IMR-90 (cell line): ENCODE measurements at places on chromosomes 7 and 10. TPM values are rescaled to one million over a fixed set of nuclear protein-coding genes. Genes with fewer than 3 reads are reported as not detected.
A peak's percentile ranks its signal among the peaks of the same experiment; 100 is the strongest.

DNA sequence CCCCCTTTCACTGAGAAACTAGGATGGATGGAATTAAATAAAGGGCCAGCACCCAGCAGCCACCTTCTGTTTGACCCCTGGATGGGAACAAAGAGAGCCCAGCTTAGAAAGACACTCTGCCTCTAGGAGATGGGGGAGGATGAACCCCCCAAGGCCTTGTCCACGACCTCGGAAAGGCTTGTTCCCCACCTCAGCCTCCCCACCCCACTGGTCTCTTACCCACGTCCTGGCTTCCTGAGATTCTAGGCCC lies 9.7 kb downstream of the ITPRIP start:
- no peaks in the 10 kb centered on the region for H3K27me3 ChIP-seq
- H3K4me1 ChIP-seq = peaks cover 58% of the 10 kb centered on the region

GCC1 gene
- polyA plus RNA-seq = 5.2 and 6.1 TPM in 2 replicates

ZNF736 gene
- polyA plus RNA-seq = 1.3 and 1.9 TPM in 2 replicates

GSTO2 gene
- 1.1 and 1.4 TPM in 2 replicates for polyA plus RNA-seq

- no peak for DNase-seq
- H3K27ac ChIP-seq = peak overlapping the region; percentile 80
- peaks cover 3% of the 10 kb centered on the region; the same call in 1 of the 2 replicates for H3K27me3 ChIP-seq
- peak overlapping the region; percentile 61 for H3K4me3 ChIP-seq
Measured at GRCh38 chr10:19815036-19815730, 1.0 kb upstream of the PLXDC2 start.

GRCh38 chr7:21361413-21362125 lies 66.3 kb upstream of the SP4 start:
- no peaks in the 10 kb centered on the region for H3K4me1 ChIP-seq
- no peak for DNase-seq
- no peaks in the 10 kb centered on the region for H3K27me3 ChIP-seq
- H3K4me3 ChIP-seq = no peak overlapping the region
- H3K36me3 ChIP-seq = no peaks in the 10 kb centered on the region

KLF14 gene
- 0.05 and 0.07 TPM in 2 replicates for polyA plus RNA-seq

PNLIPRP3 gene
- not detected in 2 replicates for polyA plus RNA-seq

VSTM4 gene
- polyA plus RNA-seq = 2.1 and 2.4 TPM in 2 replicates

DNA sequence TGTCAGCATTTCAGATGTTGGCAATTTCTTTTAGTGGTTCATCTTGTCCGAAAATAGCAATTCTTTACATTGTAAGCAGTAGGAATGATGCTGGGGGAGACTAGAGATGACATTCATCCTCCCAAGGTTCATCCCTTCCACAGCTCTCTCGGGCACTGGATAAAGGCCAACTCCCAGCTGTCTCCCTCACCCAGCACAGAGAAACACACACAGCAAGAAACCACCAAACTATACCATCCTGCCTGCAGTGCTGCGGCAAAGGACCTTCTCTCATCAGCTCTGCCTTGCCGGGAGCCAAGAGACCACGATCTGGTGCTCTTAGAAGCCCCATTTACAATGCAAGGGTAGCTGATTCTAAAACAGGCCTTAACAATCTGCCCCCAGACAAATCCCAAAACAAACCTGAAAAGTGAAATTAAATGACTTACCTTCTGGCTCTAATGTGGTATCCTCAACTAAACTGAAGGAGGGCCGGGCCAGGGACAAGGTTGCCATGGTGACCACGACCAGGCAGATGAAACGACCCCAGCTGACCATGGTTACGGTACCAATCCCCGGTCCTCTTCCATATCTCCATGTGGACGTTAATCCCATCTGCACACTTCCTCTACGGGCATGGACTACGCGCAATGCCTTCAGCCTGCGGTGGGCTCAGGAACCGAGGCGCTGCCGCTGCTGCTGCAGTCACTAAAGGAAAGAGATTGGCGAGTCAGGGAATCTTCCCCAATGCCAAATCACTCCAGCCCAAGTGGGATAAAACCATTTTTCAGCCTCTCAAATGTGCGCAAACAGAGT lies 4.8 kb downstream of the FGFR2 start:
- no peak for DNase-seq
- no peaks in the 10 kb centered on the region for H3K4me1 ChIP-seq
- no peak overlapping the region for H3K4me3 ChIP-seq
- H3K36me3 ChIP-seq = no peaks in the 10 kb centered on the region

- no peak overlapping the region for H3K27ac ChIP-seq
- DNase-seq = peak; percentile 69
- H3K36me3 ChIP-seq = no peaks in the 10 kb centered on the region
Measured at GRCh38 chr7:130721486-130722277, 12.3 kb downstream of the KLF14 start.

SPDYE9 gene
- not detected in 2 replicates for polyA plus RNA-seq

RSU1 gene
- 148 TPM in 2 replicates for polyA plus RNA-seq

RET gene
- 0.10 and 0.26 TPM in 2 replicates for polyA plus RNA-seq

DNA sequence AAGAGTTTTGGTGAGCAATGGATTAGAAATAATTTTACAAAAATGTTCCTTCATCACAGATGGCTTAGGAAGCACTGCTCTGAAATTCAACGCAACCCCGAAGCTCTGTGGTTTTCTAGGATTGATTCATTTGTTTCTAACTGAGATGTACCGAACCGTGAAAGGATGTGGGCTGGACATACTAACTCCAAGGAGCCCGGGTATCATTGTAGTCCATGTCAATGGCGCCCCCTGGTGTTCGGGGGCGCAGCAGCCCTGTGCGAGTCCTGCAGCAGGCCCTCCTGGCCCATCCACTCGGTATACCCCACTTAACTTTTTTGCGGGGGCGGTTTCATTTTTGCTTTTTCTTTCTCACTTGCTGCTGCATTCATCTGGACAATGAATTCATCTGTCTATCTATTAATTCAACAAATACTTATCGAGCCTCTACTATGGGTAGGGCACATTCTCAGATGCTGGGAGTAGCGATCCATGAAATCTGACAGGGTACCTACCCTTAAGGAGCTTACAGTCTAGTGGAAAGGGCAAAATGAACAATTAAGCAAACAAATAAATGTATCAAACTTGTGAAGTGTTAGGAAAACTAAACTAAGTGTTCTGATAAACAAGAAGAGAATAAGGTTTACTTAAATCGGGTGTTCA lies 25.2 kb upstream of the ITPRID1 start:
- no peak overlapping the region for H3K4me3 ChIP-seq
- H3K27me3 ChIP-seq = no peaks in the 10 kb centered on the region
- H3K36me3 ChIP-seq = no peaks in the 10 kb centered on the region
- no peak overlapping the region for H3K27ac ChIP-seq
- H3K4me1 ChIP-seq = no peaks in the 10 kb centered on the region

DNA sequence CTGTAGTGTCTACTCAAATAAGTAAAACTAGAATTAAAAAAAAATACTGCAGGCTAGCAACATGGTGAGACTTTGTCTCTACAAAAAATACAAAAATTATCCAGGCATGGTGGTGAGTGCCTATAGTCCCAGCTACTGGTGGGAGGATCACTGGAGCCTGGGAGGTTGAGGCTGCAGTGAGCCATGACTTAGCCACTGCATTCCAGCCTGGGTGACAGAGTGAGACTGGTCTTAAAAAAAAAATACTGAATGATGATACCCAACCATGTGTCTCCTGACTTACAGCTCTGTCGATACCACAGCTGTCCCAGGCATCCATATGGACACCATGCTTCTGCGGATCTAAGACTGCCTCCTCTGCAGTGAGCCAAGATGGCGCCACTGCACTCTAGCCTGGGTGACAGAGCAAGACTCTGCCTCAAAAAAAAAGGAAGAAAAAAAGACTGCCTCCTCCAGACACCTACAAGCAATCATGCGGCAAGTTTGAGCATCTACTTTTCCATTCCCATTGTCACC lies 7.9 kb upstream of the FRAT1 start:
- H3K36me3 ChIP-seq = no peaks in the 10 kb centered on the region
- no peaks in the 10 kb centered on the region for H3K4me1 ChIP-seq
- DNase-seq = no peak
- H3K27ac ChIP-seq = no peak overlapping the region
